KBM-7 (cell line): ENCODE measurements at places on chromosomes 16 and 17.

- DNase-seq, result no peak
Observed at GRCh38 chr16:66720766-66721165, 24.2 kb upstream of the CMTM4 start.

GRCh38 chr17:63290351-63290750 is 155.8 kb downstream of the CYB561 start:
- DNase-seq, result no peak

GRCh38 chr17:38611872-38612376 is 6.2 kb upstream of the SRCIN1 start:
- no peak for DNase-seq

GRCh38 chr17:35021520-35022380 is 41.4 kb downstream of the LIG3 start:
- DNase-seq, result no peak

- peak; percentile 79 for DNase-seq
Observed at GRCh38 chr17:78263063-78263735, 31.8 kb downstream of the TMEM235 start.

DNA sequence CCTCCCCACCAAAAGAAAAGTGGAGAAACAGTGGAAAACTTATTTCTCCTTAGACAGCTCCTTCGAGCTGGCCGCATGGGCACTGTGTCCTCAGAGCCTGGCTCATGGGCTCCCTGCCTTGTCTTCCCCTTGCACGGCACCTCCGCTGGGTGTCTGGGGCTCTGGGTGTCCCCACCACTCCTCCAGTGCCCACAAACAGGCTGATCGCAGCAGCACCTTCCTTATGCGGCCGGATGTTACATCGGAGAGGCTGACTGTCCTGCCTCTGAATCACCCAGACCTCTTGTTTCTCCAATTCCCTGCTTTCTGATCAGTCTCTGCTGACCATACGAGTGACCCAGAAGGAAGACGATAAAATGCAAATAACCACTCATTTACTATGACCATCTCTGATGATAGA is 121.7 kb downstream of the SLC39A11 start:
- no peak for DNase-seq

GRCh38 chr17:73262676-73263642 is 1.3 kb upstream of the CPSF4L start:
- no peak for DNase-seq

DNA sequence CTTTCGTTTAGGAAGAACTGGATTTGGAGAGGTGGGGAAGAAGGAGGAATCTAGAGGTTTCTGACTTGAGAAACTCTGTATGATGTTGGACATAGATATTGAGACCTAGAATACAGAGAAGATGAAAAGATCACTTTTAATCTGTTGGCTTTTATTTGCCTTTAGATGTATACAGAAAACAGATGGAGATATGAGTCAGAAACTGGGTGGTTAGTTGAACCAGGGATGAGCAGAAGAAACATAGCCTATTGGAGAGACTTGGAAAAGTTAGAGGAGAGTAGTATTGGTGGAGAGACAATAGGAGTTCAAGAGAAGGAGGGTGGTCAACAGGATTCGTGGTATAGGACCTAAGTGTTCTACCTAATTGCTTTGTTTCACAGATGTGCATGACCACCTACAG is 5.1 kb downstream of the PHAF1 start:
- DNase-seq, result no peak

- no peak for DNase-seq
Observed at GRCh38 chr16:74296104-74296431, 546 bp upstream of the PSMD7 start.

DNA sequence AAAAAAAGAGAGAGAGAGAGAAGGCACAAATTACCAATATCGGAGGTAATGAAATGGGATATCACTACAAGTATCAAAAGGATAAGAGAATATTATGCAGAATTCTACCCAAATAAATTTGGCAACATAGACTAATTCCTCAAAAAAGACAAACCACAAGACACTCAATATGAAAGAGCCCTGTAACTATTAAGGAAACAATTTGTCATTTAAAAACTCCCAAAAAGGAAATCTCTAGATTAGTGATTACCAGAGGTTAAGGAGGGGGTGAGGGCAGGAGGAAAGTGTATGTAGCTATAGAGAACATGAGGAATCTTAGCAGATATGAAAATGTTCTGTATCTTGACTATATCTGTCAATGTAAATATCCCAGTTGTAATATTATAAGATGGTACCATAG is 54.0 kb downstream of the CFDP1 start:
- no peak for DNase-seq

GRCh38 chr17:80895366-80895765 is 96.3 kb upstream of the CHMP6 start:
- no peak for DNase-seq

DNA sequence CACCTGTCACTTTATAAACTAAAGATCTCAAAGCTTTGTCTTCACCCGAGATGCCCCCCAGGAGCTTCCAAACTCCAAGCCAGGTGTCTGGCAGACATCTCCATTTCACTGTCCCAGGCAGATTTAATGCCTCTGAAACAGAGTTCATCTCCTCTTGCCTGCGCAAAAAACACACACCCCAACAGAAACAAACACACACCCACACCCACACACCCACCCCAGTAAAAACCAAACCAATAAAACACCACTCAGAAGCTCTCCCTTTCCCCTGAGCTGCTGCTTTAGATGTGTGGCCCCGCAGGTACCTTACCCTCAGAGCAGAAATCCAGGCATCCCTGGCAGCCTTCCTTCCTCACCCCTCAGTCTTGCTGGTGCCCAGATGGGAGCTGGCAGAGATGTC is 14.4 kb downstream of the SEC14L1 start:
- DNase-seq, result no peak

DNA sequence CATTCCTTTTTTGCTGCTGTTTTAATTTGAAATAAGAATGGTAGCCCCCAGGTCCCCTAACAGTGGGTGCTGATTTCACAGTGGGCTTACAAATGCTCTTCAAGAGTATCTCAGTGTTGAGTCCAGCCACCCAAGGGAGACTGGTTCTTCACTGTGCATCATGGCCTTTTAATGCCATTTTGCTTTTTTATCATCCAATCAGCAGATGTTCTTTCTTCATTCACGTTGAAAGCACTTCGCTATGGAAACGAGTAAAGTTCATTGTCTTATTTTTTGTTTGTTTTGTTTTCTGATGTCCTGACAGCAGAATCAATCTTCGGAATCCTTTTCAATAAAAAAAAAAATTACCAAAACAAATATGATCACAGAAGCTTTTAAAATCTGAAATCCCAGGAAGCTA is 429.0 kb downstream of the MAF start:
- no peak for DNase-seq

GRCh38 chr17:957856-958421 is 21.6 kb downstream of the NXN start:
- DNase-seq, result no peak

DNA sequence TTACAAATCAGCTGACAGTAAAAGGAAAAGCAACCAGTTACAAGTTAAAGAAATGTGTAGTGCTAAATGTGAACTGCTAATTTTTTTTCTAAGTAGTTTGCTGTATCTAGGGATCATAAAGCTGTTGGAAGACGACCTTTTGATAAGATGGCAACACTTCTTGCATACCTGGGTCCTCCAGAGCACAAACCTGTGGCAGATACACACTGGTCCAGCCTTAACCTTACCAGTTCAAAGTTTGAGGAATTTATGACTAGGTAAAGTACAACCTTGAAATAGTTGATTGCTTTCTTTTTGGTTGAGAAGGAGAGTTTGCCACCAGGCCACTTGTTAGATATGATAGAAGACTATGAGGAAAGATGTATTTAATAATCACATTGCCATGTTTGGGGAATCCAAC is 35.4 kb downstream of the OMG start:
- no peak for DNase-seq

- no peak for DNase-seq
Observed at GRCh38 chr16:66127459-66128370, 238.8 kb upstream of the CDH5 start.

- no peak for DNase-seq
Observed at GRCh38 chr17:46195217-46195855, 2.1 kb upstream of the KANSL1 start.

GRCh38 chr17:59488805-59489204 is 76.6 kb upstream of the DHX40 start:
- DNase-seq, result no peak

- DNase-seq, result no peak
Observed at GRCh38 chr17:79473111-79473875, 137.6 kb downstream of the RBFOX3 start.

DNA sequence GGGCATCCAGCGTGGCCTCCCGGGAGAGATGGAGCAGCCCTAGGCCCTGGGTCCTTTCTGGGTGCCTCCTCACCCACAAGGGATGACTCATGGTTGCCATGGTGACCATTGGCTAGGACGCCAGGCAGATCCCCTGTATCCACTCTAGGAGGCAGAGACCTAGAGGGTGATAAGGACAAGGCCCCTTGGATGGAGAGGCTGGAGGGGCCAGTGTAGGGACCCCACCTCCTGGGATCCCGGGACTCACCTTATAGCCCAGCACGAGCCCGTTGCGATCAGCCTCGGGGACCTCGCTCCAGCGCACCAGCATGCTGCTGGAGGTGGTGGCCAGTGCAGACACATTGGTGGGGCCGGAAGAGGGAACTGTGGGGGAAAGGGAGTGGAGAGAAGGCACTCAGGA is 82.2 kb upstream of the CDC42EP4 start:
- DNase-seq, result no peak

DNA sequence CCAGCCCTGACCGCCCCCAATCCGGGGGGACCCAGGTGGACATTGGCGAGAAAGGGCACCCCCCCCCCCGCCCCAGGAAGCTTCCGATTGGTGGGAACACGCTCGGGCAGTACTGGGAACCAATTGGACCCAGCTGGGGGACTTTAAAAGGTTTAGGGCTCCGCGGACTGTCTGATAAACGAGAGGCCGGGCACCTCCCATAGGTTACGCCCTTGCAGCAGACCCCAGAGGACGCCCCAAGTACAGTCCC is 245 bp downstream of the TMEM256 start:
- no peak for DNase-seq

DNA sequence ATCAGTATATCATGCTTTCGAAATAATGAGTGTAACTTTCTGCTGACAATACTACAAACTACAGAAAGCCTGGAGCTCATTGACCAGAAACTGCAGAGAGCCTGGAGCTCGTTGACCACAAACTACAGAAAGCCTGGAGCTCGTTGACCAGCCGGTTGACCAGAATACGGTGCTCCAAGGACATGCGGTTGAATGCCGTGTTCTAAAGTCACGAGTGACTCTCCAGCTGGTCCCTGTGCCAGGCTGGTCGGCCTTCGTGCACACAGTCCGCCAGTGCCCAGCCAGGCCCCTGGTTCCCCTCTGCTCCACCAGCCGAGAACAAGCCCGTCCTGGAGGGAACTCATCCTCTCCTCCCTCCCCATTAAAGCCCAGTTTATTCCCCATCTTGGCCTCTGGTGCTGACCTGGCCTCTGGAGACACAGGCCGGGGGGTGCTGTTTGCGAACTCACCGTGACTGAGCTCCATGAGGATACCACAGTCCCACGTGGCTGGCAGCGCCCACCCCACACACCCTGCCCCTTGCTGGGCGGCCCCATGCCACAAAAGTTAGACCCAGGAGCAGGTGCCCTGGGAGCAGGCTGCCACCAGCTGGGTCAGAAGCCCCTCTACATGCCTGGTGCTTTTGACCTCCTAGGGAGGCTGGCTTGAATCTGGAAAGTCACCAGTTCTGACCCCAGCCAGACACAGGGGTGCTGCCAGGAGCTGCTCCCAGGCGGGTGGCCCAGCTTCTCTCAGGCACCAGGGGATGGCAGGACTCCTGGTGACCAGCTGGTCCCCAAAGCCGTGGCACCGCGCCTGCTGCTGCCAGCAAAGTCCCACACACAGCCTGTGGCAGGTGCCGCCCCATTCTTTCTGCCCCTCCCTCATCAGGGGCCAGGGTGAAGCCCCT is 15.5 kb upstream of the CDH15 start:
- DNase-seq, result no peak

- no peak for DNase-seq
Observed at GRCh38 chr16:57688487-57688986, 6.1 kb upstream of the DRC7 start.

DNA sequence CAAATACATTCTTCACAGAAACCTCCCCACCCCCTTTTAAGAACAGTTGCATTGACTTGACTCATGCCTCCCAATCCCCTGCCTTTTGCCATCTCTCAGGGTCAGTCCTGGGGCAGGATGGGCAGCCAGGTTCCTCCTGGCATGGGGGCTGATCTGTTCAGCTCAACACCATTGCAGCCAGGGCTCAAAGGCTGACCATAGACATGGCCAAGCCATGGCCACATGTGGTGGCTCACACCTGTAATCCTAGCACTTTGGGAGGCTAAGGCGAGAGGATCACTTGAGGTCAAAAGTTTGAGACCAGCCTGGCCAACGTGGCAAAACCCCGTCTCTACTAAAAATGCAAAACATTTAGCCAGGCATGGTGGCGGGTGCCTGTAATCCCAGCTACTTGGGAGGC is 14.1 kb downstream of the ATP2C2 start:
- DNase-seq, result no peak

GRCh38 chr16:47156680-47157215 is 13.0 kb upstream of the NETO2 start:
- no peak for DNase-seq

- no peak for DNase-seq
Observed at GRCh38 chr17:69363488-69364210, 36.7 kb upstream of the ABCA5 start.

GRCh38 chr16:75241955-75242354 is 9.5 kb downstream of the BCAR1 start:
- DNase-seq, result no peak

GRCh38 chr16:67641779-67642708 is 2.9 kb upstream of the CARMIL2 start:
- no peak for DNase-seq

DNA sequence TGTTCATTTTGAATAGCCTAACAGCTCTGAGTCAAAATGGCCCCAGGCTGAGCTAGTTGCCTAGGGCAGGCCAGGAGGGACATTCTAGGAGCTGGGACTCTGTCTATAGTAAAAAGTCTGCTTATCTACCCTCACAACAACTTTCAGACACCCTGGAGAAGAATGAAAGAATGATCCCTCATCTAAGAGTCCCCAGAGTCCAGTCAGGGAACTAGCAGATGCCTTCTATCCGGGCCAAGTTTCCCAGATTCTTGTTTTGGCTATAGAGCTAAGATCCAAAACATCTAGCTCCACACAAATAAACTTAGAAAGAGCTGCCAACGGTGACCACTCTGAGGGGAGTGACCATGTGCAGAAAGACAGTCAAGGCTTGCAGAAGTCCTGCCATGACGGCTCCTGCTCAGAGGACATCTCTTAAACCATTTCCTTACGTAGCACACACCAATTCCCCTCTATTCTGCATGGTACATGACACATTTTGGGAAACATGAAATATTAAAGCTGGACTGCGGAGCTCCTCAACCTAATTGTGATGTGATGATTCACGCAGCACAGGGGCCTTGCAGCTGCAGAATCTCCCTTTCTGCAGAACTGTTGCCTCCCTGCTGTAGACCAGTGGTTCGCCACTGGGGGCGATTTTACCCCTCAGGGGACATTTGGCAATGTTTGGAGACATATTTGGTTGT is 24.2 kb downstream of the FAM20A start:
- no peak for DNase-seq

GRCh38 chr17:57905875-57906455 is 49.2 kb downstream of the CUEDC1 start:
- no peak for DNase-seq
